Cortex of kidney (tissue), 1 donor: ENCODE measurements at places on chromosomes 7 and 10.
A peak's percentile ranks its signal among the peaks of the same experiment; 100 is the strongest.

DNA sequence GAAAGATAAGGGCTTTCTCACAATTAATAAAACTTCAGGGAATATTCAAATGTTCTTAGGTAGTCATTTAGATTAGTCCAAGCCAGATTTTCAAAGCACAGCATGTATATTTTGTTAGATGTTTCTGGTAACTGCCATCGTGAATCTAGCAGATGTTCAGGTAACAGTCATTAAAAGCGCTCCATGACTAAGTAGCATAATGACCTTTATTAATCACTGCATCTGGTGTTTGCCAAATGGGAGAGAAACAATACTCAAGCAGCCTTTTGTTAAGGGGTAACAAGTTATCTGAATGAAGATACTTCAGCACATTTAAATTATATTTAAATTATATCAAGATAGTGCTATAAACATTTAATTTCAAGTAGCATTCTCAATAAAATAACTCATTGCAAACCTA lies 47.5 kb downstream of the USP6NL start:
- no peak for DNase-seq

DNA sequence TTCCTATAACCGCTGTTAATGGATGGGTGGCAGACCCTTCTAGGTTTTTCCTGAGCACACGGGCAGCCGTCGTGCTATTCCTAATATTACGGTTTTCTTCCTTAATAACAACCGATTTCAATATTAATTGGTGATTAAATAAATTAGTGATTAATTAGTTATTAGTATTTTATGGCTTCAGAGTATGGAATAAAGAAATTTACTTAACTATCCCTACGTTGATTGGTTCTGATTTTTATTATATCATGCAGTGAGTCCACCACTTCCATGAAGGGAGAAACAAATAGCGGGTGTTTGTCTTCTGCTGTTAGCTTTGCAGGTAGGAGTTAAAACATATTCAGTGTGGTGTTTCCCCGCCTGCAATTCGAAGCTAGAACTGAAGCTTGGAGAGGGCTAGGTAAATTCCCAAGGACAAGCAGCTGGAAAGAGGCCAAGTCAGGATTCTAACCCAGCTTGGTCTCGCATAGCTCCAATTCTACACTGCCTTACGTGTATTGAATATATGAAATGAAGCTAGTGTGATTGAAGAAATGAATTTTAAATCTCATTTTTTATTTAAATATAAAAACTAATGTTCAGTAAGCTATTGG lies 928 bp upstream of the CSTF2T start:
- no peak for DNase-seq

DNA sequence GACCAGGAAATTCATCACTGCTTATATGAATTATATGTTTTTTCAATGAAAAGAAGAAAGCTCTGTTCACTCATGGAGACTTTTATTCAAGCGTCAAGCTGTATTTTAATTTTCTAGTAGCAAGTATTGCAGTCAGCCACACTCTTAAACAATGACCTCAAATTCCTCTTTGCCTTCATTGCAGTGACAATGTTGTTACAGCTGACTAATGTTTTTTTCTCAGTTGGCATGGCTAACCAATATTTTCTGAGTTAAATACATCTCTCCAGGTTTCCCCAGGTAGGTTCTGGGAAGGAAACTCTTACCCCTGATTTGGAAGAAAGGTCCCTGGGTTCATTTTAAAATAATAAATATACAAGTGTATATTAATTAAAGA lies 241.5 kb downstream of the WDR11 start:
- no peak for DNase-seq

- DNase-seq: no peak
These were observed 113.9 kb downstream of the FAM107B start for GRCh38 chr10:14660831-14661230.

GRCh38 chr7:108973075-108973474 lies 403.4 kb downstream of the DNAJB9 start:
- DNase-seq: no peak

DNA sequence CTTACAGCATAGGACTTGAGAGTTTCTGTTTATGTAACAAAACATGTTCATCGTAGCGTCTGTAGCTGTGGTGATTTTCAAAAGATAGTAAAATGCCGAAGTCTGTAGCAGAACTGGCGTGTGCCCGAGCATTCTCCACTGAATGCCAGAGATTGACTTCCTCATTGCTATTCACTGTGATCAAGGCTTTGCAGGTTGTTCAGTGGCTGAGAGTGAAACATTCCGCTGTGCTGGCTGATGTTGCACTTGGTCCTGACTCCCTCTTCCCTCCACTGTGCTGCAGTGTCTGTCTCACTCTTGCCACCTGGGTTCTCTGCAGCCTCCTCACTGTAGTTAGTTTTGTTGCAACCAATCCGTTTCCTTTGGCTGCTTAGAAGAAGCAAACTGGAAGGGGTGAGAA lies 37.6 kb downstream of the FHIP2A start:
- DNase-seq: no peak

- no peak for DNase-seq
These were observed 288.6 kb upstream of the CDC14C start for GRCh38 chr7:48635796-48636195.

DNA sequence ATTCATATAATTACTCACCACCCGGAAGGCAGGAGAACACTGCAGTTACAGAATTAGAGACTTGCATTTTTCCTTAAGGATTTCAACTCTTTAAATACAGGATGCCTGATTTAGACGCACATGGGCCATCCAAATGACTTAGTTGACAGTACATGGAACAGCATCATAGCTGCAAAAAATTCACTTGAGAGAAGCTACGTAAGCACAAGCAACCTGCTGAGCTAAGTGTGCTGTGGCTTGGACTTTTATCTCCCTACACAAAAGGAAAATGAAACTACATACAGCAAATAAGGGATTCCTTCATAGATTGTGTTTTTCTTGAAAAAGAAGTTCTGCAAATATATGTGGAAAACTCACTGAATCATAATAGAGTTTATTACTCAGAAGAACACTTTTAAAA lies 152.6 kb downstream of the POU6F2 start:
- DNase-seq: no peak

DNA sequence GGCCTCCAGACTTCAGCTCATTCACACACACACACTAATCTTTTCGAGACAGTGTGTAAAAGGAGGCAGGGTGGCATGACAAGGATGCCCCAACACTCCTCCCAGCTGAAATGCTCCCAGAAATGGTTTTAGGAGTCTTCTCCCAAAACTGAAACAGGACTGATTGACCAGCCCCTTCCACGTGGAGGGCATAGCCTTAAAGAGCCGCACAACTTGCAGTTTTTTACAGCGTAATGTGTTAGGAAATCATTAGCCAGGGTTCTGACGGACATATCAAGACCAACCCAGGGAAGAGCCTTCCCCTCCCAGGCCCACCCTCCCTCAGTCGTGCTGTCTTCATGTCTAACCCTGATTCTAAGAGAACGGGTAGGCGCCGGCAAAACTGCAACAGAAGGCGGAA lies 224.6 kb downstream of the TNS3 start:
- no peak for DNase-seq

GRCh38 chr10:22320591-22321155 lies at the start of gene BMI1:
BMI1 (plus strand) TSS chr10:22321099; CDS start chr10:22326450, 5,351 bp downstream.
- peak; percentile 26 for DNase-seq

DNA sequence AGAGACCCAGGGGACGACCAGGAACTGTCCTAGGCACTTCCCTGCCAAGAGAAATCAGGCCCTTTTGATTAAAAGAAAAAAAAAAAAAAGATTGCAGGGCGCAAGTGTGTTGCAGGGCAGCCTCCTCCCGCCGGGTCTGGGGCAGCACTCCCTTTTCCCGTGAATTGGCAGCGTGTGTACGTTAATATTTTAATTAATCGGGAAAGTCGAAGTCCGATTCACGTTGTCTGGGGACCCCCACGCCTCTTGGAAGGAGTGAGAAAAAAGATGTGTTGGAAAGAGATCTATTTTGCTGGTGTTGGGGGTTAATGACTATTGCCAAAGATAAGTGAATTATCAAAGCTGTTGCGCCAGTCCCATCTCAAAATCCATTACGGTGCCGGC lies 1.3 kb upstream of the EBF3 start:
- no peak for DNase-seq

DNA sequence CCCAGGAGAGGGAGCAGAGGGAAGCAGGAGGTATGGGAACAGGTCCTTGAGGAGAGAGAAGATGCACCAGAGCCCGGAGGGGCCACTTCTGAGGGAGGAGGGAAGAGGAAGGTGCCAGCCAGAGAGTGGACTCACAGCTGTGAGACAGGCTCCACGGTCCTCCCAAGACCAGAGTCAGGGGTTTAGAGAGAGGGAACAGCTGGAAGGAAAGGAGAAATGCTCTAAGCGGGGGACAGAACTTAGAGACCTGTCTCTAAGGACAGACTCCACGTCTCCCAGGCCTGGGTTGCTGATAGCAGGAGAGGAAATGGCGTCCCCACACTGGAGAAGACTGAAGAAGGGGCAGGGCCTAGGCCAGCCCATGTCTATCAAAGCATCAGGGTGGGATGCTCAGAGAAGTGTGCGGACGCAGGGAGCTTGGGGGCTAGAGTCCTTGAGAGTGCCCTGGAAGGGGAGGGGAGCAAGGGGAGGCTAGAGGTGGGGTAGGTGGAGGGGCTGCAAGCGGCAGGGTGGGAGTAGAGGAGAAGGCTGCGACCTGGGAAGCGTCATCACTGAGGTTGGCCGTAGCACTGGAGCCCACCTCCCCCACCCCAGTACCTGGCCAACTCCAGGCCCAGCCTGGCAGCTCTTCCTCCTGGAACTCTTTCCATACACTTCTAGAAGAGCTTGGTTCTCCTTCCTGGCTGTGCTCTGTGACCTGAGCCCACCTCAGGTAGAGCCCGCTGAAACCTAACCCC lies 25.6 kb upstream of the GRID1 start:
- DNase-seq: no peak

DNA sequence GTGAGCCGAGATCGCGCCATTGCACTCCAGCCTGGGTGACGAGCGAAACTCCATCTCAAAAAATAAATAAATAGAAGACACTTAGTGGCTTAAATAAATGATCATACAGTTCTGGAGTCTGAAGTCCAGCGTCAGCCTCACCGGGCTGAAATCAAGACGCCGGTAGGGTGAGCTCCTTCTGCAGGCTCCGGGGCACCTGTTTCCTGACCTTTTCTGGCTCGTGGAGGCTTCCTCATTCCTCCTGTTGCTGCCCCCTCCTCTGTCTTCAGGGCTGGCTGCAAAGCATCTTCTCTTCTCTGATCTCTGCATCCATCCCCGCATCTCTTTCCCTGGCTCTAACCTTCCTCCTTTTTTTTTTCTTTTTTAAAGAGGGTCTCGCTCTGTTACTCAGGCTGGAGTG lies 32.8 kb downstream of the LIMK1 start:
- no peak for DNase-seq
